ENCODE measurements at places on chromosomes 1 and 21. TPM values are rescaled to one million over a fixed set of nuclear protein-coding genes. Genes with fewer than 3 reads are reported as not detected.
A peak's percentile ranks its signal among the peaks of the same experiment; 100 is the strongest.

SEC16B gene
- 3.6 TPM for total RNA-seq

GRCh38 chr1:27593678-27594563 is 10.0 kb downstream of the AHDC1 start:
- DNase-seq: no peak

LY9 gene
- 0.37 TPM for total RNA-seq

GRCh38 chr1:20715406-20715805 is 2.4 kb downstream of the KIF17 start:
- DNase-seq: no peak

GRCh38 chr1:222547944-222548671 is at the start of gene HHIPL2:
TSS of gene HHIPL2 (minus strand) at chr1:222548104. CDS start at chr1:222548044, 60 bp downstream.
- no peak for DNase-seq

- DNase-seq: no peak
Measured at GRCh38 chr1:99005537-99005942, 879 bp upstream of the PLPPR5 start.

DNA sequence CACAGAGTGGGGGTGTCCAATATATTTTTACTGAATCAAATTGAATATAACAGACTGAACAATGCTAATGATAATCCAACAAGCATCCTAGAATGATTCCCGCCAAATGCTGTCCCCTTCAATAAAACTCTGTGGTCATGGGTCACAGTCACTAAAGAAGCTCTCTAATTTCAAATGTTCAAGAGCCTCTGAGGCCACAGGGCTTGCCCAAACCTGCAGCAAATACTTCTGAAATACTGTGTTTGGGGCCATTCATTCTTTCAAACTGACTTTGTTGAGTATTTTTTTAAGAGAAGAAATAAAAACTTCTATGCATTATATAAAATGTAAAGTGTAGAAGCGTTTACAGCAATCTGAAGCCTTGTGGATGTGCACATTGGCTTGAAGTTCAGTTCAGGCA is 7.6 kb upstream of the BEND5 start:
- DNase-seq: no peak

DNA sequence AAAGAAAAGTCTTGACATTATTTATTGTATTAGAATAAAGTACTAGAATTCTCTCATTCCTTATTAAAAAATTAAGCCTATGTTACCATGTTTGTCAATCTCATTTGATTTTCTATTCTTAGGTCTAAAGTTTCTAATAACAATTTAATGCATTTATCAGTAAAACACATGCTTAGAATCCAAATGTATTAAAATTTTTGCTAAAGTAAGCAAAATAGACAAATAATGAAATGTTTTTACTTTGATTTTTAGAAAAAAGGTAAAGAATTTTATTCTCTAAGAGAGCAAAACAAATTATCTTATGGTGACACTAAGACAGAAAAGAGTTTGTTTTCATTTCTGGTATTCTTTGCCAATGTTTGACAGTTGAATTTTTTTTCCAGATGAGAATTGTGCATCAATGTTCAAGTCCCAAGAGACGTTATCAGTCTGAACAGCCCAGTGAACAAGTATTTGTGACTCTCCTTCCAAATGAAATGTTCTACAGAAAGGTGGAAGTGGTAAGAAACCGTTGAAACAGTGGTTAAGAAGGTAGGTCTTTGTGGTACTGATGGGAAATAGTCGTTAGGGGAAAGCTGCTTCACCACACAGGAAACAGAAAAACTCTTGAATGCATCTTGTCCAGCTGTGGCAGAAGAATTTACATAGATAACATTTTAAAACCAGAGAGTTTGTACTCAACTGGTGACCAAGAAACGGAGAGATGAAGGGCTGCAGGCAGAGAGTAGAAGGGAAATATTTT is 402.5 kb downstream of the PTPRC start:
- DNase-seq: no peak

- no peak for DNase-seq
Measured at GRCh38 chr1:7703321-7704213, 67.5 kb upstream of the VAMP3 start.

DNA sequence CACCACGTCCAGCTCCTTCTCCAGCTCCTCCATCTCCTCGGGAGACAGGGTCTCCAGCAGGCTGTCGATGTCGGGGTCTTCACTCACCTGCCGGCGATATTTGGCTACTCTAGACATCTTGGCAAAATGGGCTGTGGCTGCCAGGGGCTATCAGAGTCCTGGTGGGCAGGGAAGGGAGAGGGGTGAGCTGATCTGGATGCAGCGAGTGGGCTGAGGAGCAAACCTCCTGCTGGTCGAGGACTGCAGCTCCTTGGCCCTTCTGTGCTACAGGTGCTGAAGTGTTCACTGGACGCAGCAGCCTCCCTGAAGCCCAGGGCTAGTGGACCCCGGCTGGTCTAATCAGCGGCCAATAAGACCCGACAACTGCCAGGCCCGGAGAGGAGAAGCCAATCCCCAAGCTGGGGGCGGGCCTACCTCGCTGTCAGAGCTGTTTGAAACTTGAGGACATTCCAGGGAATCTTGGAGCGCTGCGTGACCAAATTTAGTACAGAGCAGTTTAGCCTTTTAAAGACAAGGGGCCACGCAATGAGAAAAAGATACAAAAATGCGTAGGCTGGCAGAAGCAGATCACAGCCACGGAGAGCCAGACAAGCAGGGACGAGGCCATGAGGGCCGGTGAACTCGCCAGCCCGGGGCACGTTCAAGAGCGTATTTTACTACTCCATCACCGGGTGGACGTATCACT is at the start of gene LMOD1:
Gene LMOD1, minus strand, starts transcription at position 325 of the 685 bp plus-strand sequence. Its CDS starts 208 bp downstream, at position 117.
- DNase-seq: peak; percentile 77

GRCh38 chr1:17949511-17949910 is 158.1 kb upstream of the IGSF21 start:
- DNase-seq: no peak

DNA sequence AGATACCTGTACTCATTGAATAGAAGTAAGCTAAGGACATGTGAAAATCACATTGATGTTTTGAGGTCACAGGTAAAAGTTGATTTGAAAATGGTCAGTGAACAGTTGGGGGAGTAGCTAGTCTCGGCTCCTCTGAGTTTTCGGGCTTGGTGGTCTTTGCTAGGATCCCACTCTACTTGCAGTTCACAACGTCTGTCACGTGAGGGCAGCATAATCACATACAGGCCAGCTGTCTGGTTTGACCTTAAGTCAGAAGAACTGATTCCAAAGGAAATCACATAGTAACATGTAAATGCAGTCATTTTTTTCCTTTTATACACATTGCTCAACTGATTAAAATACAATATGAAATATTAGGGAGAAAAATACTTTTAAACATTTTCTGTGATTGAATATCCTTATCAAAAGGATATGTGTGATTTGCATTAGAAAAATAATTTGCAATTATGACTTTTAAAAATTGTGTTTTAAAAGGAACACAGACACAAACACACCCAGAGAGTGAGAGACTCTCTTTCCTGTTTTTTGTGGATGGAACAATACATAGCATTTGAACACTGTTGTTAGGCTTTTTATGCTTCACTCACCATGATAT is 21.8 kb upstream of the PDC start:
- no peak for DNase-seq
